Head of caudate nucleus (tissue), 42 donors: ENCODE measurements at places on chromosomes 2 and 18.

DNA sequence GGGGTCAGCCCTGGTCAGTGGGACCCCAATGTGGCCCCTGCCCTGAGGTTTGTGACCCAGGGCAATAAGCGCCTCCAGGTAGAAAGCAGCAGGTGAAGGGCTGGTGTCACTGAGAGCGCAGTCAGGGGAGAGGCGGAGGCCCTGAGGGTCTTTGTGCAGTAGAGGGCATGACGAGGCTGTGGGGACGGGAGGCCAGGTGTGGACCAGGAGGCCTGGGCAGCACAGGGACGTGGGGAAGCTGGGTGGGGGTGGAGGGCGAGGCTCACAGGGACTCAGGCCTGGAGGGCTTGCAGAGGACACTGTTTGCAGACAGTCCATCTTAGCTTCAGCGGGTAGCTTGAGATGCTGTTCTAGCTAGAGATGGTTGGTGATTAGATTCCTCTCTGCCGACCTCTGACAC lies 32.0 kb downstream of the TRAF3IP1 start:
- DNase-seq: no peak

DNA sequence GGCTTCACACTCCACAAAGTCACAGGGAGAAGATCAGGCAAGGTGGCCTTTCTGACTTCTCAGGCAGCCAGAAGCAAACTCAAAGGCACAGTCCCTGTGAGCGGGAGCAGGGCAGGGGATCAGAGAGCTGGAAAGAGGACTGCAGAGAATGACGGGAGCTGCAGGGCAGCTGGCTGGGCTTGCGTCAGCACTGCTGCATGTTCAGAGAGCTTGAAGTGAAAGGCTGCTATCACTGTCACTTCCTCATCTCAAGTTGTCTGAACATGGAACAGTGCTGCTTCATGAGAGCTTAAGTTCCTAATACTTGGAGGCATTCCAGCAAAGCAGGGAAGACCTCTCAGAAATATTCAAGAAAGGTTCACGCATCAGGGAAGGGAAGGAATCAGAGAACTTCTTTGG lies 20.4 kb downstream of the TGFBRAP1 start:
- DNase-seq: peak; percentile 51

GRCh38 chr2:180653481-180653880 lies 326.9 kb upstream of the UBE2E3 start:
- DNase-seq: no peak

- DNase-seq: no peak
Measured at GRCh38 chr2:45850558-45850957, 199.1 kb downstream of the PRKCE start.

DNA sequence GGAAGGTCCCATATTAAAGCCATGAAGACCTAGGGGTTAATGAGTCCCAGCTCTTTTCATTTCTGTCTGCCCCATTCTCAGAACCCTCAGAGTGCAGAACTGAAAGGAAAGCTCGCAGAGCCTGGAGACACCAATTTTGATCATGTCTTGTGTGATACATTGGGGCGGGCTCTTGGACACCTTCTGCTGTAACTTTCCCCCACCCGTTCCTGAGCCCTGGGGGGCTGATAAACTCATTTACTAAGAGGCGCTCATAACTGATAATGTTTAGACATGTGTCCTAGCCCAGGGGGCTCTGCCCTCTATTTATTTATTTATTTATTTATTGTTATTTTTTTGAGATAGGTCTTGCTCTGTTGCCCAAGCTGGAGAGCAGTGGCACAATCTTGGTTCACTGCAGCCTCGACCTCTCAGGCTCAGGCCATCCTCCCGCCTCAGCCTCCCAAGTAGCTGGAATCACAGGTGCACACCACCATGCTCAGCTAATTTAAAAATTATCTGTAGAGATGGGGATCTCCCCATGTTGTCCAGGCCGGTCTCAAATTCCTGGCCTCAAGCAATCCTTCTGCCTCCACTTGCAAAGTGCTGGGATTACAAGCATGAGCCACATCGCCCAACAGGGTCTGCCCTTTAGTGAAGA lies 72.4 kb upstream of the HAAO start:
- no peak for DNase-seq

- no peak for DNase-seq
Measured at GRCh38 chr18:63707816-63708215, 5.1 kb downstream of the SERPINB11 start.

DNA sequence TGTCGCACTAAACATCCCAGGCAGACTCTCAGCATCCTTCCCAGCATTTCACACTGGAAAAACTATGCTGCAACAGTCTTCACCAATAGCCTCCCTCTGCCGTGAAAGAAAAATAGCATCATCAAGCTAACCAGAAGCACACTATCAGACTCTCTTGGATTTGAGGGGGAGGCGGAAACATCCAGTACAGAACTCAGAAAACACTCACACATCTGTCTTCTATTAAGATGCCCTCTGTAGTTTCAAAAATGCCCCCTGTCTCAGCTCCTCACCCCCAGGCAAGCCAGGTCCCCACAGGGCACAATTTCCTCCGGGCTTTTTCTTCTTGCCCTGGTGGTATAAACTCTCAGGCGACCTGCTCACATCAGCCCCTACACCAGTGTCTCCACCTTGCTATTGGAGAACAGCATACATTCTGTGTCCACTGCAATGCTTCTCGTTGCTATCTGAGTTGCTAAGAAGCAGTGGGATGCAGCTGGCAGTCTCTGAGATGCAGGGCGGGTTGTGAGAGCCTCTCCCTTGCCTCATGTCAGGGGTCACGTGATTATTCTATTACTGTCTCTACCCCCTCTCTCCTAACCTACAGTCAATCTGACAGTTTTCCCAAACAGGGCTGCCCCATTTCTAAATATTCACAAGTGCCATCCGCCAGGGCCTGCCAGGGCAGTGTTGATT lies 189.9 kb downstream of the INO80D start:
- DNase-seq: no peak

- DNase-seq: no peak
Measured at GRCh38 chr2:153388246-153388645, 90.3 kb downstream of the RPRM start.

DNA sequence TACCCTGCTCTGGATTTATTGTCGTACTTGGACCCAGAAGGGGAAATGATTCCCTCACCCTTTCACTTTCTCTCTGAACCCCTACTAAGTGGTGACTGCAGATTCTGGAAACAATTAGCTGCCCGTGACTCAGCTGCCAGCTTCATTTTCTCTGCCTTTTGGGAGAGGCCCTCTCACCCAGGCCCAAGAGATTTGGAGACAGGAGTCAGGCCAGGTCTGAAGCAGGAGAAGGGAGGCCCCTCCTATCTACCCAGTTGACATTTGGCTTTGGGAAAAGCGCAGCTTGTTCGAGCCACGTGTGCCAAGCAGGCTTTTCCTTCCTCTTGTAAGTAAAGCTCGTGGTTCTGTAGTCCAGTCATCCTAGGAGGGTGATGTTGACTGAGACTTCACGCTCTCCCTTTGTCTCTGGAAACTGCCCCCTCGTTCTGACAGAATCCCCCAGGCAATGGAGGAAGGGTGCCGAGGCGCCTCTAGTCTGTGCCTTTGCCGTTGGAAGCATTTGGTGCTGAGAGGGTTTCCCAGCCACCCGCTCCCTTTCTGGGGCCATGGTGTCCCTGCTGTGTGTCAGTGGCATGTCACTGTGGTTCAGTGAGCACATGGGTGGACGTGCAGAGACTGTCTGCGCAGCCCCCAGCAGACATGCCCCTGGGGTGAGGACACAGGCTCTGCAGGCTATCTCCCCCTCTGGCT lies 8.6 kb downstream of the OXER1 start:
- no peak for DNase-seq

GRCh38 chr2:226446406-226447001 lies 353.1 kb downstream of the IRS1 start:
- DNase-seq: no peak

GRCh38 chr2:47079515-47080412 lies 75.3 kb downstream of the STPG4 start:
- DNase-seq: peak; percentile 54

DNA sequence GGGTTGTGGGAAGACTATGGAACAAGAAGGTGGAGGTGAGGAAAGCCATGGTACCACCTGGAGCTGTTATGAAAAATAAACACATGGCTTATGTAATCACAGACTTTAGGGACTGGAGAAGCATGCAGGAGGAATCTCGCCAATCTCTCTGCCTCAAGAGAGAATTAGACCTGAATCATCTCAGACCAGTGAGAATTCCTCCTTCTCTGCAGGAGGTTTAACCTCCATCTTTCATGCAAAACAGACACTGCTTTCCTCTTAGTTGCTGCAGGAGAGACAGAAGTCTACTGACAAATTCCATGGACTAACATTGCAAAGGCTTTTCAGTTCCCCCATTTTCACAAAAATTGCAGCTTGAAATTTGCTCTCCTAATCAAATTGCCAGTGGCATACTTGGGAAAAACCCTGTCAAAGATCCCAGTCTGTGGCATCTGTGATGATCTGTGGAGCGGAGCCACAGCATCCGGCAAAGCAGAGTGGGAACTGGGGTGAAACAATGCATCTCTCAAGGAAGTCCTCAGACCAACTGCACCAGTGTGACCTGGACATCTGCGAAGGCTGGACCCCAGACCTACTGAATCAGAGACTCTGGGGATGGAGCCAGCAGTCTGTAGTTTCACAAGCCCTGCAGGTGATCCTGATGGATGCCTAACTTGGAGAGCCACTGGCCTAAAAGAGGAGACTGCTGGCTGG lies 28.6 kb upstream of the NCKAP5 start:
- no peak for DNase-seq

DNA sequence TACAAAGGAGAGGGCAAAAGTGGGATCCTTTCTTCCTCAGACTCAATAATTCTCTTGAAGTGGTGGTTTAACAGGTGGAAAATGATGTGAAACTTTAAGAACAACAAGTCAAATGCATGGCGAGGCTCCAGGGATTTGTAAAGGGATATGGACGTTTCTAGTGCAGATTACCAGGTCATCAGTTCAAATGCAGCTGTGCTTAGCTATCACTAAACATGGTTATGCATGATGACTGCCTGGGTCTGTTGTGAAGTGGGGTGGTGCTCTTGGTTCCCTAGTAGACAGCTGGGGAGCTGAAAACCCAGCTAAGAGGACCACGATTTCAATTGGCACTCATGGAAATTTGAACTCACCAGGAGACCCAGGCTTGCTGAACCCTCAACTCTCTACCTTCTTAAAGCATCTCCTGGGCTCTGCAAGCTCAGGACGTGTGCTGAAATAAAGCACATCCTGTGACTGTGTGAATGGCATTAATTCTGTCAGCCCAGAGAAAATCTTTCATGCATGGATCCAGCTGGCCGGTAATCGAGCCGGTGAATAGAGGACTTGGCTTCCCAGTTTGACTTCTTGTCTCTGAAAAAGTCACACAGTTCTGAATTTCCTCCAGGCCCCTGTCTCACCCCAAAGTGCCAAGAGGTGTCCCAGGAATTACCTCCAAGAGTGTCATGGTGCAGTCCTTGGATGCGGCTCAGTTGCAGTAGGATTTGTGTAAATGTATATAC lies 146.1 kb downstream of the MTX2 start:
- DNase-seq: no peak

GRCh38 chr2:146123714-146124113 lies 1603.8 kb upstream of the ZEB2 start:
- no peak for DNase-seq

DNA sequence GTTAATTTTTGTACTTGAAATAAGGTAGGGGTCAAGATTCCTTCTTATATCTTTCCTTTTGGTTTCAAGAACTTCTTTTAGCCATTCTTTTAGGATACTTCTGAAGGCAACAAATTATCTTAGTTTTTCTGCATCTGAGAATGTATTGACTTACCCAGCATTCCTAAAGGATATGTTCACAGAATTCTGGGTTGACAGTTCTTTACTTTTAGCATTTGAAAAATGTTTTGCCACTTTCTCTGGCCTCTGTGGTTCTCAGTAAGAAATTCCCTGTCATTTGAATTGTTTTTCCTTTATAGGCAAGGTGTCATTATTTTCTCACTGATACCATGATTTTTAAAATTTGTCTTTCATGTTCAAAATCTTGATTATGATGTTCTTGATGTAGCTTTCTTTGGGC lies 162.4 kb downstream of the GALNT1 start:
- no peak for DNase-seq

DNA sequence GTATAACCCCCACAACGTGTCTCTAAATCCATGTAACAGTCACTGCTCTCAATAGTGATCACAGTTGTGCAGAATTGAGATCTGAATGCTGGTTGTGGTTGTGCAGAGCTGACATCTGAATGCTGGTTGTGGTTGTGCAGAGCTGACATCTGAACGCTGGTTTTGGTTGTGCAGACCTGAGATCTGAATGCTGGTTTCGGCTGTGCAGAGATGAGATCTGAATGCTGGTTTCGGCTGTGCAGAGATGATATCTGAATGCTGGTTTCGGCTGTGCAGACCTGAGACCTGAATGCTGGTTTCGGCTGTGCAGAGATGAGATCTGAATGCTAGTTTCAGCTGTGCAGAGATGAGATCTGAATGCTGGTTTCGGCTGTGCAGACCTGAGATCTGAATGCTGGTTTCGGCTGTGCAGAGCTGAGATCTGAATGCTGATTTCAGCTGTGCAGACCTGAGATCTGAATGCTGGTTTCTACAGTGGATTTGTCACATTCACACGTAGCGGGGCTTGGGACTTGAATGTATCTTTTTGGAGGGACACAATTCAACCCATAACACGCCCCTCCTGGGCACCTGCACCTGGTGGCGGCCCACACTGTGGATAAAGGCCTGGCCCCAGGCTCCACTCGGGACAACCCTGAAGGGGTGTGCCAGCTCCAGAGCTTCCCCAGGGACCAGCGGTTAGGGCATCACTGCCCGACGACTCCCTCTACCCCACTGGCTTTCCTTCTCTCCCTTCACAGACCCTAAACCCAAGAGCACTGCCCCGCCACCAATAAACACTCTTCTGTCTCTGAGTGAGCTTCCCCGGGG lies 51.1 kb upstream of the SLC66A3 start:
- DNase-seq: peak; percentile 39

- DNase-seq: no peak
Measured at GRCh38 chr2:179107737-179108136, 57.8 kb upstream of the CCDC141 start.

- peak; percentile 37 for DNase-seq
Measured at GRCh38 chr2:219175928-219176817, 552 bp downstream of the CNPPD1 start.

DNA sequence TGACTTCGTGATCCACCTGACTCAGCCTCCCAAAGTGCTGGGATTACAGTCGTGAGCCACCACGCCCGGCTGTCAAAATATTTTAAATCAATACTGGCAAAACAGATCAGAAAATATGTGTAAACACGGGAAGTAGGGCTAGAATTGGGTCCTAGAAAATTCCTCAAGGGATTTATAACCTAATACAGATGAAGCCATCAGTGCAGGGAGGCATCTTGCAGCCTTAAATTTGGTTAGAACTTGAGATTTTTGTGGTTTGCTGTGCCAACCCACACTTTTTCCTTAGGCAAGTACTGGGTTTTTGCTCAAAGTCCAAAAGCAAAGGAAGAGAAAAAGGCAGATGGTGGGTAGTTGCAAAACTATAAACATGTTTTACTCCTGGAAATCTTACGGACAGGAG lies 33.7 kb upstream of the NFE2L2 start:
- DNase-seq: no peak

DNA sequence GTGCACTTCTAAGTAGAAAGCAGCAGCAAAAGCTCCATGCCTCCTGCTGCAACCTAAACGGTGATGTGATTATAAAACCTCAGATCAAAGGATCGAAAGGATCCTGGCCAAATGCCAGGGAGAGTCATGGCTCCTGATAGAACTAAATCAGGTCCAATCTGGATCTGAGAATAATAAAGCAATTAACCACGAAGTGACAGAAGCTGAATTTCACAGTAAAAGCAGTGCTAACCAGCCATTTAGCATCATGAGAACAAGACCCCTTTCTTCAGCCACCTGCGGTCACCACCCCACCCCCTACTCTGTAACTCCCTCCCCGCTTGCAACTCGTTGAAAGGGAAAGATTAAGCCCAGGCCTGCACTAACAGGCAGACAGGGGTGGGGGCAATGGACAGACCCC lies 748.7 kb downstream of the BCL11A start:
- DNase-seq: no peak
